Breast epithelium (tissue), 4 donors: ENCODE measurements at places on chromosomes 6 and 20. TPM values are rescaled to one million over a fixed set of nuclear protein-coding genes. Genes with fewer than 3 reads are reported as not detected.

TFAP2C gene
- 66.9 TPM for total RNA-seq

VWA7 gene
- under 0.01 TPM for total RNA-seq

AGPAT4 gene
- total RNA-seq: 6.2 TPM

DEFB124 gene
- total RNA-seq: not detected

EDN1 gene
- 11.5 TPM for total RNA-seq

MEP1A gene
- not detected for total RNA-seq

SLC22A16 gene
- total RNA-seq: 0.15 TPM

CCM2L gene
- 2.8 TPM for total RNA-seq

LHFPL5 gene
- total RNA-seq: not detected

SMIM13 gene
- 7.6 TPM for total RNA-seq

DNA sequence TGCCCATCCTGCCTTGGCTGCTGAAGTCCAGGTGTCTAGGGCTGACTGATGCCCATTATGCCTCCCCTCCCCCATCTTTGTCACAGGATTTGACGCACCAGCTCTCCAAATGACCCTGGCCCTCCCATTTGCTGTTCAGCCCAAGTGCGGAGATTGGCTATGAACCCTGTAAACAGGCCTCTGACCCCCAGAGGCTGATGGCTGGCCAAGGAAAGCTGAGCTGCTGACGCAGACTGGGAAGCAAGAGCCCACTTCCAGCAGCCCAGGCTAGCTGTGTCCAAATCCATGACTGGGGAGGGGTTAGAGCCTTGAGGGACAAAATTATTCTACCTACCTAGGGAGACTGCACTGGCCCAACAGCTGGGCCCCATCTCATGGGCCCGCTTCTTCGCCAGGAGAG, 797 bp upstream of the GNRH2 start:
- DNase-seq: no peak

GRCh38 chr6:111973927-111974639, 79.8 kb upstream of the CCN6 start:
- DNase-seq: no peak

DNA sequence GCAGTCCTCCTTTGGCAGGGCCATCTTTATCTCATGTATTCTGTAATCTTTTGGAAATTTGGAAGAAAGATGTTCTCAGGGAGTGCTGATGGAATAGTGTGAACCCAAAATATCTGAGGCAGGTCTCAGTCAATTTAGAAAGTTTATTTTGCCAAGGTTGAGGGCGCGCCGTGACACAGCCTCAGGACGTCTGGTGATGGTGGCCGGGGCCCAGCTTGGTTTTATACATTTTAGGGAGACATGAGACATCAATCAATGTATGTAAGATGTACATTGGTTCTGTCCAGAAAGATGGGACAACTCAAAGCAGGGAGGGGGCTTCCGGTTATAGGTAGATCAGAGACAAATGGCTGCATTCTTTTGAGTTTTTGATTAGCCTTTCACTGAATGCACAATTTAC, 89.8 kb downstream of the ERMARD start:
- DNase-seq: no peak

- no peak for DNase-seq
Observed at GRCh38 chr6:87561017-87561416, 28.8 kb downstream of the RARS2 start.

DNA sequence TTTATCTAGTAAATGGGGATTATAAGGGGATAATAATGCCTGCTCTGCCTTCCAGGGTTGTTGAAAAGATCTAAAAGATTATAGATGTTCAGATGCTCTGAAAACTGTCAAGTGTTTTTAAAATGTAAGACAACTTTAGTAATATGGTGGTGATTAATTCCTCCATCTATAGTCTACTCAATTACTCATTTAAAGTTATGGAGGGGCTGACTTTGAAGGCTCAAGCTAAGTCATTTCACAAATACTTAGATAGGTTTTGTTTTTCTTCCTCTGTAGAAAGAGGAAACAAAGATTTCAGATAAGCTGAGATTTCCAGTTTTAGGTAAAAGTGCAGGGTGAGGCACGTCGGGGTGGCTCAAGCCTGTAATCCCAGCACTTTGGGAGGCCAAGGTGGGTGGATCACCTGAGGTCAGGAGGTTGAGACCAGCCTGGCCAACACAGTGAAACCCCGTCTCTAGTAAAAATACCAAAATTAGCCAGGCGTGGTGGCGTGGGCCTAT, 50.5 kb upstream of the PIM1 start:
- no peak for DNase-seq

- no peak for DNase-seq
Observed at GRCh38 chr6:144673807-144674206, 388.7 kb downstream of the UTRN start.

GRCh38 chr6:103119056-103119455, 1725.5 kb downstream of the GRIK2 start:
- DNase-seq: no peak

- DNase-seq: no peak
Observed at GRCh38 chr6:78483553-78484197, 383.7 kb upstream of the IRAK1BP1 start.

DNA sequence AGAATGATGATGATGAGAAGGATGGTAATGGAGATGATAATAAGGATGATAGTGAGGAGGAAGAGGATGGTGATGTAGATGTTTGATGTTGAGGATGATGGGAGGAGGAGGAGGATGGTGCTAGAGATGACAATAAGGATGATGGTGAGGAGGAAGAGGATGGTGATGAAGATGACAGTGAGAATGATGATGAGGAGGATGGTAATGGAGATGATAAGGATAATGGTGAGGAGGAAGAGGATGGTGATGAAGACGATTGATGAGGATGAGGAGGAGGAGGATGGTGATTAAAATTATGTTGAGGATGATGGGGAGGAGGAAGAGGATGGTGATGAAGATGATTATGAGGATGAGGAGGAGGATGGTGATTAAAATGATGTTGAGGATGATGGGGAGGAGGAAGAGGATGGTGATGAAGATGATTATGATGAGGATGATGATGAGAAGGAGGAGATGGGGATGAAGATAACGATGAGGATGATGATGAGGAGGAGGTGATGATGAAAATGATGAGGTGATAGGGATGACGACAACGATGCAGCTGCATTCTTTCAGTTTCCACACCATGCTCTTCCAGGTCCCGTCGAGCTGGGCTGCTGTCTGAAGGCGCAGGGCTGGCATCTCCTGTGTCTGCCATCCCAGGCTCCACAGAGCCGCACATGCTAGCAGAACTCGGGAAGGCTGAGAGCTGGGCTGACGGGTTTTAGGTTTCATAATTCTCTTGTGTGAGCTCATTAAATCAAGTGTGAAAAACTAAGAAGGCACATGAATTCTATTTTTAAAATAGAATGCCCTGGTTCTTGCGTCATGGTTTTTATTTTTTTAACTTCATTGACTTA, 274.9 kb downstream of the SMOC2 start:
- DNase-seq: no peak

DNA sequence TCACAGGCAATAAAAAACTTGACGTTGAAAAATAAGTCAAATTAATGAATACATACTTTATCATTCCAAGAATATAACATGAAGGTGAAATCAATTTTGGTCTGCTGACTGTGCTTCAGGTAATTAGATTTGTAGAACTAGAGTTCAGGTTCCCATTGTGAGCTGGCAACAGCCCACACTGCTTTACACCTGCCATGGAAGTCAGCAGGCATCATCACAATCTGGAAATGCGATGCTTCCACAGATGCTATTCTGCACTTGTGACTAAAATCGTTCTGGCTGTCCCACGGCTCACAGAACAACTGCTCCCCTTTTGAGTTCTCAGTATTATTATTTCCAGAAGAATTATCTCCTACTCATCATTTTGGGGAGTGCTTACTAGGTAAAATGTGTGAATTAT, 62.6 kb upstream of the THEMIS start:
- DNase-seq: no peak

GRCh38 chr6:169115632-169116031, 138.0 kb downstream of the THBS2 start:
- DNase-seq: no peak

- DNase-seq: no peak
Observed at GRCh38 chr20:64055893-64056638, 6.6 kb upstream of the SOX18 start.

DNA sequence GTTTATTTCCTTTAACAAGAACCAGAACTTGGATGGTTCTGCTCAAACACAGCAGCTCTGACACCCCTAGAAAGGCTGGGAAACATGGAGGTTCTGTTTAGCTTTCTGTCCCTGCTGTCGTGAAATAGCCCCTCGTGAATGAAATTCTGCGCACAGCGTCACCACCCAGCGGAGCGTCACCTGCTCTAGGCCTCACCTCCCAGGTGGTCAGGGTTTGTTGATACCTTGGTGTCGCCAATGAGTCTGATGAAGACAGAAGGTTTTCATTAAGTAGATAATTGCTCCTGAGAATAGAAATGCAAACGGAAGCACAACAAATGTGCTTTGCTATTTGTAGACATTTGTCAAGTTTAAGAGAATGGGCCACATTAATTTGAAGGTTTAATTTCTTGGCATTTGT, 135.1 kb downstream of the EDN3 start:
- DNase-seq: no peak

DNA sequence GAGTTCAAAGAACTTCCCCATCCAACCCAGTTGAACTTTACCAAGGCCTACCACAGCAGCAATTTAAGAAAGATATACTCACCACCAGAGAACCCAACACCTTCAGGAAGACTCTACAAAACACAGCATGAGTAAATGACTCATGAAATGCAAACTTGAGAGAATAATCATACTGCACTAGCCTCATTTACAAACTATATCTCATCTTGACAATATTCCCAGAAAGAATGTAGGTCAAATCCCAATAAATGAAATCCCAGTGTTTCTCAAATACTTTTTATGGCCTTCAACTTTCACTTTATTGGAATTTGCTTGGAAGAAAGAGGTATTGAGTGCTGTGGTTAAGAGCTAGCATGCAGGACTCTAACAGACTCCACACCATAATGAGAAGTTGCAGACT, 60.0 kb downstream of the FYN start:
- DNase-seq: no peak

- no peak for DNase-seq
Observed at GRCh38 chr6:19024737-19025136, 637.6 kb downstream of the RNF144B start.
